Activated gamma-delta T cell treated with Interleukin-2 at 50 U/mL for 16 hours (primary cell): ENCODE measurements at places on chromosomes 4 and X.

DNA sequence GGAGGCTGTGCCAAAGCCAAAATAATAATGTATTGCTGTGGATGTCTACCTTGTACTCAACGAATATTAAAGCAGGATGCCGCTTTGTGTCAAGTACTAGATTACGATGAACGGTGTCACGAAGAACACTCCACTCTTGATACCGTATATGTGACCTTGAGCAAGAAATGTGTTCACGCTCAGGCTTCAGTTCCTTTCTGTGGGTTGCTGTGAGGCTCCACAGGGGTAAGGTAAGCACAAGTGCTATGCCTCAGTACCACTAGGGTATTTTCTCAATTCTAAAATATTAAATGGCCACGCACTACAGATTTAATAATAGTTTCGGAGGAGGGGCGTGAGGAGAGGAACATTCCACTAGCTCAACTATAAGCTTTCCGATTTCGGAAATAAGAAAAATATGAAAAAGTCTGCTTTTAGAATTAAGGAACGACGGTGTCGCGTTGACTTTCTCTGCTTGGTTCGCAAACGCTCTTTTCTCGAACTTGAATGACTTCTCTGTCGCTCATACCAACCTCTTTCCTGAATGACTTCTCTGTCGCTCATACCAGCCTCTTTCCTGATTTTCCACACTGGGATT is 607 bp upstream of the SCOC start:
- peak; percentile 30 for DNase-seq

- DNase-seq = no peak
Measured at GRCh38 chrX:17488036-17488435, 113.0 kb downstream of the NHS start.

DNA sequence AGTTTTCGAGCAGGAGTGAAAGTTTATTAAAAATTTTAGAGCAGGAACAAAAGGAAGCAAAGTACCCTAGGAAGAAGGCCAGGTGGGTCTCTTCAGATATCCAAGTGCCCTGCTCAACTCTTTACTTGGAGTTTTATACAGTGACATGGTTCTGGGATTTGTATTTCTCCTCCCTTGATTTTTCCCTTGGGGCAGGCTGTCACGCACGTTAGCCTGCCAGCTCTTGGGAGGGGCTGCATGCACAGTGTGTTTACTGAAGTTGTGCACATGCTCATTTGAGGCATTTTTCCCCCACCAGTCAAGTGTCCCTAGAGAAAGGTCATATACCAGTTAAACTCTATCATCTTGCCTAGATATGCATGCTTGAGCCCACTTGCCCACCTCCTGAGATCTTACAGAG is 102.5 kb upstream of the GABRA2 start:
- no peak for DNase-seq

- no peak for DNase-seq
Measured at GRCh38 chrX:155143959-155144548, 72.2 kb upstream of the VBP1 start.

DNA sequence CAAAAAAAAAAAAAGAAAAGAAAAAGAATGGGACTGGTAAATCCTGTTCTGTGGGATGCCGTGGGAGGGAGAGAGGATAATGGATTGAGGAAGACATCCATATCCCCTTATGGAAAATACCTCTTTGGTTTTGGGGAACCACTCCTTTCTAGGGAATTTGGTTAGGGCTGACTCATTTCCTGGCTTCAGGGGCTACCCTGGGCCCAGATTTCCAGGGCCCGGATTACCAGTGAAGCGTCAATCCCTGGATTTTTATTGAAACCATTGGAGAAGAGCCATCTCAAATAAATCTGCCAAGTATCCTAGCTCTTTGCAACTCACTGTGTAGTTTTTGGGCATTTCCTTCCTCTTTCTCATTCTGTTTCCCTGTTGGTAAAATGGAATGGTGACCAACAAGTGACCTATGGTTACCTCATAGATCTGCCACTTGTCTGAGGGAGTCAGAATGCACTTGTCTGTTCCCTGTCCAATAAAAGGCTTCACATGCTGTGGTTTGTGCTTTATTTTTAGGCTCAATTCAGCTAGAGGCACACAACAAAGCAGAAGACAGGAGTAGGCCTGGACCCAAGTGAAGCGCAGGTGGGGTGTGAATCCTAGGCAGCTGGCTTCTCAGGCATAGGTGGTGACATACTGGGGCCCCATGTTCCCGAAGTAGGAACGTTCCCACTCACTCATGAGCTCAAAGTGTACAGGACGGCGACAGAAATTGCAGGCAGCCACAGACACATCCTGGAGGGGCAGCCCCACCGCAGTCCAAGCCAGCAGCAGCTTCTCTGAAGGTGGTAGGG is 8.6 kb downstream of the APEX2 start:
- no peak for DNase-seq

GRCh38 chrX:64996805-64997204 is 20.6 kb upstream of the ZC4H2 start:
- no peak for DNase-seq

DNA sequence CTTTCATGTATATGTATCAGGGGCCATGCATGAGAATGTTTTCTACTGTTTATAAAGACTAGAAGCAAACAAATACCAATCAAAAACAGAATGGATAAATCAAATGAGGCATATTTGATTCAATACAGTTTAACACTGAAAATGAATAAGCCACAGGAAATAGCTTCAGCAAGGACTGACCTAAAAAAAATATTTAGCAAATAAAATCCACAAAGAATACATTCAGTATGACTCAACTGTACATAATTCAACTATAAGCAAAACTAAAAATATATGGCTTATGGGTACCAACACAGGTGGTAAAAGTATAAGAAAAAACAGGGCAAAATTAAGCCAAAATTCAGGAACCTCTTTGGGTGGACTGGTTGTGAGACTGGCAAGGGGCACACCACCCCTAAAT is 112.9 kb downstream of the KCNIP4 start:
- DNase-seq = no peak

GRCh38 chr4:37741564-37741963 is 55.4 kb upstream of the RELL1 start:
- DNase-seq = no peak

- no peak for DNase-seq
Measured at GRCh38 chrX:15298201-15298600, 17.2 kb downstream of the ASB11 start.
